ENCODE measurements at places on chromosomes 6 and 20.

DNA sequence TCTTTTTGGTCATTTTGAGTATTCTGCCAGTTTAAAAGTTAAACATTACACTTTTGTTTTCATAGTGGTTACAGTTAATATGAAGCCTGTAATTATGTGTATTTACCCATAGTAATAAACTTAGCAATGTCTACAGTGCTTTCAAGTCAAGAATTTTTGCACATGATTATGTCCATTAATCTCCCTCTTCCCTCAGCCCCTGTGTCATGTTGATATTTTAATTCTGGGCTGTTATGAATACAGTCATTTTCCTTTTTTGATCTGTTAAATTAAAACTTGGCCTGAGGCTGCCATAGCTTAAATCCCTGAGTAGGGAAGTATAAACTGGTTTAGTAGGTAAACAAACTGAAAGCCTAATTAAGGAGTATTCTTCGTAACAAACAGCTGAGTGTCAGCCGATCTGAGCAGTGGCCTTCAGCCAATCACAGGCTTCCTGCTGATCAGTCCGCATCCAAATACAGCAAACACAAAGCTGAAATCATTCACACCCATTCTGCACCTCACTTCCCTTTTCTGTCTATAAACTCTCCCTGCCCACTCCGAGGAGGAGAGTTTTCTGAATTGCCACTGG lies 9.5 kb upstream of the SFT2D1 start:
- DNase-seq, result no peak

- no peak for DNase-seq
Observed at GRCh38 chr6:44629636-44630035, 242.1 kb downstream of the CDC5L start.

- no peak for DNase-seq
Observed at GRCh38 chr6:100453701-100454521, 10.8 kb downstream of the SIM1 start.

DNA sequence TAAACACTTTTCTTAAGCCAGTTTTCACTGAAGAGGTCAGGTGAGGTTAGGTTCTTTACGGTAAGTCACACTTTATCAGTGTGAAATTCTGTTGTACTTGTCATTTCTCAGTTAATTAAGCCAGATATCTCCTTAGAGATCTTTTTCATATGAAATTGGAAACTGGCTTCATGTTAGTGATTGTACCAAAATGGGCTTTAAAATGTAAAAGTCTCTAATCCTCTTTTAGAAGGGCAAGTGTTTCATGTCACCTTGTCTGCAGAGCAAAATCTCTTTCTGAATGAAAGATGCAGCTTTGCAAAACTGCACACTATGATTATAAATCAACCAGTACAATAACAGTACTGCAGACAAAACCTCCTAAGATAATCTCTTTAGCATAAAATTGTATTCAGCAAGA lies 209.2 kb upstream of the RNF217 start:
- no peak for DNase-seq
